ENCODE measurements at places on chromosomes 2 and 18. TPM values are rescaled to one million over a fixed set of nuclear protein-coding genes. Genes with fewer than 3 reads are reported as not detected.

LYG1 gene
- not detected for total RNA-seq

CNTNAP5 gene
- not detected for total RNA-seq

KYNU gene
- not detected for total RNA-seq

CNGA3 gene
- not detected for total RNA-seq

LIMS4 gene
- total RNA-seq = 111 TPM
